ENCODE measurements at places on chromosomes 6 and 20.

DNA sequence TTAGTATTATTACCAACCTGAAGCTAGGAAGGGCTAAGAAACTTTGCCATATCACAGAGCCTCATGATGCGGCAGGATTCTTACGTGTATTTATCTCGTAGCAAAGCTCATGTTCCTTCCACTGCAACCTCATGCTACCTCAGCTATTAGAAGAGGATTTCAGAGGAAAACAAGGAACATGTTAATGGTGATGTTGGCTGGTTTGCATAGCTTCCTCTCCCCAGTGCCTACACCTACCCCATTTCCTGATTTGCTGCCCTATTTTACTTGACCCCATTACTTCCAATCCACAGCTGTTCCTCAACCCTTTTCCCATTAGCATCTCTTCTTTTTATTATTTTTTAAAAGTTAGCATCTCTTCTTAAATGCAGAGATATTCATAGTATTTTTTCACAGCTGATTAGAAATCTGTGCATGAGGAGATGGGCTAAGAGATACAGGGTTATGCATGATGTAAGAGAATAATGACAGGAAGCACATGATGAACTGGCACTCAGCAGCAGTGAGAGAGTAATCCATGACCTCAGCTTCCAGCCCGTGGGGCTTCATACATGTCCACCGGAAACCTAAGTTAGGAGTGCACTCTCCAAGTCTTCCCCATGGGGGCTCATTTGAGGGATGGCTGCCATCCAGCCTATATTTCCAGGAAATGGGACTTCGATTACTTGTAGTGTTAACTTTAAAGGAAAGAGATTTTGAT is 106.1 kb upstream of the ASF1A start:
- DNase-seq: no peak

- no peak for DNase-seq
Measured at GRCh38 chr20:51331481-51331880, 211.0 kb downstream of the NFATC2 start.

GRCh38 chr6:105997482-105997881 is 88.7 kb upstream of the PRDM1 start:
- no peak for DNase-seq

- no peak for DNase-seq
Measured at GRCh38 chr20:44485078-44485829, 9.6 kb downstream of the TTPAL start.

- no peak for DNase-seq
Measured at GRCh38 chr6:159788276-159788675, 1.1 kb downstream of the TCP1 start.

GRCh38 chr6:751765-752164 is 58.8 kb upstream of the EXOC2 start:
- DNase-seq: no peak

GRCh38 chr6:7513529-7513928 is 27.9 kb upstream of the DSP start:
- DNase-seq: no peak

DNA sequence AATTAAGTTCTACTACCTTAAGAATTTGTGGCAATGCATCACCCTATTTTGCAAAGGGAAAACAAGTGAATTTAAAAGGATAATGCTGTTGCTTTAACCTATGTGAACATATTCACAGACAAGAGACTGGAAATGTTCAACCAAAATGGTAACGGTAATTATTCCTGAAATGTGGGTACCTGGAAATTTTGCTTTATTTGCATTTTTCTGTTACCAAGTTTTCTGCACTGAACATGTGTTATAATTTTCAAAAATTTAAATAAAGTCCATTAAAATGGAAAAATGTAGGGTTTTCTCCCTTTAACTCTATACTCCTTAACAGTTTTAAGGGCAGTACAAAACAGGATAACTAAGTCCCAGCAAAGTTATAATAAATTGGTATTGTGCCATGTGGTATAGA is 66.4 kb downstream of the EPB41L2 start:
- DNase-seq: no peak

DNA sequence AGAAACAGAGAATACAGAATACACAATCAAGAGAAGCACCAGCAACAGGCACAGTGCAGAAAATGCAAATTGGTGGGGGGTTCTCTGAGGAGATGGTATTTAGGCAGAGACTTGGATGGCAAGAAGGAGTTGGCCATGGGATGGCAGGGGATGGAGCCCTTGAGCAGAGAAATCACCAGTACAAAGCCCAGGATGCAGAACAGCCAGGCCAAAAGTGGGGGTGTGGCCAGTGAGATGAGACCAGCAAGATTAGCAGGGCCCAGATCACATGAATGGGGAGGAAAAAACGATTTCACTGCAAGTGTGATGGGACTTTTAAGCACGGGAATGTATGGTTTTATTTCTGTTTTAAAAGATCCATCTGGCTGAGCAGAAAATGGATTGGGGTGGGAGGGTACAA is 63.4 kb downstream of the TRAM2 start:
- no peak for DNase-seq

GRCh38 chr6:121482004-121482693 is 46.7 kb downstream of the GJA1 start:
- no peak for DNase-seq

DNA sequence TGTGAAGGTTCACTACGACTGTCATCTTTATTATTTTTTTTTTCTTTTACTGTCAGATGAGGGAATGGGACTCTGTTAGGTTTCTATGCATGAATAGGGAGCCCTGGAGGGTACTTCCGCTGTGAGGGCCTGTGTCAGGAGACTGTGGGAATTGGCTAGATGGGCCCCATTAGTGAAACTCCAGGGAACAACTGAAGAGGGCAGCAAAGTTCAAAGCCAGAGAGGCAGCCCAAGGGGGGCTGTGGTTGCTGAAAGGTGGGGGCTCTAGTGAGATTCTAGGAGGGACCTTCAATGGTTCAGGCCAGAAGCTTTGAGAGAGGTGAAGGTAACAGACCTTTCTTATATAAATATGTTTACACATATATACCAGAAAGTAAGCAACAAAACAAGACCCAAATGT is 13.2 kb upstream of the EPB41L1 start:
- no peak for DNase-seq

- no peak for DNase-seq
Measured at GRCh38 chr6:18978337-18979128, 591.4 kb downstream of the RNF144B start.

- no peak for DNase-seq
Measured at GRCh38 chr6:14272737-14273085, 155.1 kb downstream of the CD83 start.

DNA sequence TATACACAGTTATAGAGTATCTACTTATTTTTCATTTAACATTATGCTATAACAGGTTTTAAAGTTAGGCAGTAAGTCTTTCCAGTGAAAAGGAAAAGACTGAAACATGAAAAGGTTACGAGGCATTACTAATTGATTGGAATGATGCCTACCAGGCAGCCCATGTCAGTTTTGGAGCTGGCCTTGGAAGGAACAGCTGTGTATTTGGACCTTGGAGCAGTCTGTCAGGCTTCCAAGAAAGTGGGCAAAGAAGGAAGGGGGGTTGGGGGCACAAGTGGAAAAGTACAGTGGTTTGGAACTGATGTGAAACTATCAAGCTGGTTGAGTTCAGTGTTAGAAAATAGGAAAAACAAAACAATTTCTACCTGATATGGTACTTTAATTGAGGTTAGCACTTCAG is 41.7 kb downstream of the SLC16A10 start:
- DNase-seq: no peak

DNA sequence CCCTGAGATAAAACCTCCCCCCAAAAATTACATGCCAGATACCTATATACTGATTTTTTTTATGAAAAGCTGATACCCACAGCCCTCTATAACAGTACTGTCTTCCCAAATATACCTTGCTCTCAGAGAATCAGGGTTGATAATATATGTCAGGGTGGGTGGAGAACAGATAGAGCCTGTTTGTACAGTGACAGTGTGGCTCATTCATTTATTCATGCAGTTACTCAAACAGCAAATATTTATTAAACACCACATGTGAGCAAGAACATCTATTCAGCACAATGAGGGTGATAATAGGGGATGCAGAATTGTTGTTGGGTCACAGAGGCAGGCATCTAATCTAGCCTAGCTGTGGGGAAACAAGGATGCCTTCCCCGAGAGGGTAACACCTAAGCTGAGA is 334.2 kb downstream of the MAFB start:
- no peak for DNase-seq

DNA sequence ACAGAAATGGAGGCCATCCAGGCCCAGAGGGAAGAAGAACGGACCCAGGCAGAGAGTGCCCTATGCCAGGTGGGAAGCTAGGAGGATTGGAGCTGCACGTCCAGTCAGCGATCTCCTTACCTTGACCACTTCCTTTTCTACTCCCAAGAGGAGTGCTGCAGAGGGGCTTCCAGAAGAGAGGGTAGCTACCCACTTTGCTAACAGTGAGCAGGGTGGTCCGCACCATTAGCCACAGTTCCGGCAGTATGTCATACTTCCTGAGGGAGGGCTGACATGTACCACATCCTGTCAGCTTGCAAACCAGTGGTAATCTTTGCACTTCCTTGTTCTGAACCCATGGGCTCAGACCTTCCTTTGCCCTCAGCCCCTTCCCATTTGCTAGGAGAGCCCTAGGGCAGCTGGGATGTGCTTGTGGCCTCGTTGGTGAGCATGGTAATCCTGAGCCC is 35.4 kb downstream of the CEP250 start:
- DNase-seq: no peak

DNA sequence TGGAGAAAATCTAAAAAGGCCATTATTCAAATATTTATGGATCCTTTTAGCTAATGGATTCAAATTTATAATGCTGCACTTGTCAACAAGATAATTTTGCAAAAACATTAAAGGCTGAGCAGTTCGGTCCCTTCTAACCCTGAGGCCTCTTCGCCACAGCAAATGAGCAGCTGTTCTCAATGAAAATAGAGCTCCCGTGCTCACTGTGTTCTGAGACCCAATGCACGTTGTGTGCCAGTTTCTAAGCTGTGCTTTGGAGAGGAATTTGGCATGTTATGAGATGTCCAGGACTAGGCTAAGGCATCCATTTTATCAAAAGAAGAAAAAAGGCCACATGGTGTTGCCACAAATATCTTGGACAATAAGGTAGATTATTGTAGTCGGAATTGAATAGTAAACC is 220.1 kb upstream of the TSHZ2 start:
- no peak for DNase-seq

DNA sequence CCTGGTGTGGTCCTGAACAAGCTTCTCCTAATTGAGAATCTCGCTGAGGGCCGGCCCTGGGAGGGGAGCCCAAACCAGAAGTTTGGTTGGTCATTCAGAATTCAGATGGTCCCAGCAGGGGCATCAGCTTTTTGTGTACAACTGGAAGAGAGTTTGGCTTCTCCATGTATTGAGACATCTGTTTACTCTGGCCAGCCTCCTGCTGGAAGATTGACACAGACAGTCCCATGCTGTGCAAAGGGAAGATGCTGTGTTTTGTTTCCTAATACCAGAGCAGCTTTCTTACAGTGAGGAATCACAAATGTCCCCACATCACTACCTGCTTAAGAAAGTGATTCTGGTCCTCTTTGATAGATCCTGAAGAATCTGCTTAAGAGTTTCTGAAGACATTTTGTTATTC is 97.8 kb downstream of the PLEKHG1 start:
- DNase-seq: no peak

- DNase-seq: no peak
Measured at GRCh38 chr6:3165631-3166534, 8.5 kb upstream of the TUBB2A start.

DNA sequence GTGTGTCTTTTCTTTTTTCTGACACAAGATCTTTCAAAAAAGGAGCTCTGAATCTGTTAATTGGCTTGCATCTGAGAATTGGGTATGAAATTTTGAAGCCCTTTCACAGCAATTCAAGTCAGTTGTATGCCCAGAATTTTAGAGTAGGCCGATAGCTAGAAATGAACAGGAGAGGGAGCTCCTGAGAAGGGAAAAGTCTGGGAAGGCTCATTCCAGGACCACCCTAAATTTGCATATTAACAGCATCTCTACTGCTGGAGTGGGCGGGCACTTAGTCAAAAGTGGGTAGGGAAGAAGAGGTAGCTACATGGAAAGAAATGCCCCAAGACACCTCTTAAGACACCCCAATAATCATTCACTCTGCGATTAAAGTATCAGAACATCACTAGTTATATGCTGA is 928.3 kb downstream of the TBC1D32 start:
- no peak for DNase-seq

DNA sequence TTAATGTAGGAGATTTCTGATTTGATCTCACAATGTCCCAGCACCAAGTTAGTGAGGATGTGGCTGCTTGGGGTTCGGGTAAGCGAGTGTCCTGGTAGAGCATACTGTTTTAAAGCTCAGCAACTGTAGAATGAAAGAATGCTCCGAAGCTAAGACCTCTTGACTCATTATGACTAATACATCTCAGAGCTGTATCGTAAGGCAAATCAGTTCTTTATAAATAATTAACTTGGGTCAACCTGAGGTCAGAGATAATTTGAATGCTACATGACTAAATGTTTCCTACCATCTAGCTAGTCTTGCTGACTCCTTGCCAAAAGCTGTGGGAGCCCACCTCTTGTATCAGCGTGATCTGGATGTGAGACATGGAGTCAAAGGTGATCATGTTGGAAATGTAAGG is 128.8 kb upstream of the PDE7B start:
- no peak for DNase-seq

- DNase-seq: no peak
Measured at GRCh38 chr6:144480473-144480872, 195.3 kb downstream of the UTRN start.

DNA sequence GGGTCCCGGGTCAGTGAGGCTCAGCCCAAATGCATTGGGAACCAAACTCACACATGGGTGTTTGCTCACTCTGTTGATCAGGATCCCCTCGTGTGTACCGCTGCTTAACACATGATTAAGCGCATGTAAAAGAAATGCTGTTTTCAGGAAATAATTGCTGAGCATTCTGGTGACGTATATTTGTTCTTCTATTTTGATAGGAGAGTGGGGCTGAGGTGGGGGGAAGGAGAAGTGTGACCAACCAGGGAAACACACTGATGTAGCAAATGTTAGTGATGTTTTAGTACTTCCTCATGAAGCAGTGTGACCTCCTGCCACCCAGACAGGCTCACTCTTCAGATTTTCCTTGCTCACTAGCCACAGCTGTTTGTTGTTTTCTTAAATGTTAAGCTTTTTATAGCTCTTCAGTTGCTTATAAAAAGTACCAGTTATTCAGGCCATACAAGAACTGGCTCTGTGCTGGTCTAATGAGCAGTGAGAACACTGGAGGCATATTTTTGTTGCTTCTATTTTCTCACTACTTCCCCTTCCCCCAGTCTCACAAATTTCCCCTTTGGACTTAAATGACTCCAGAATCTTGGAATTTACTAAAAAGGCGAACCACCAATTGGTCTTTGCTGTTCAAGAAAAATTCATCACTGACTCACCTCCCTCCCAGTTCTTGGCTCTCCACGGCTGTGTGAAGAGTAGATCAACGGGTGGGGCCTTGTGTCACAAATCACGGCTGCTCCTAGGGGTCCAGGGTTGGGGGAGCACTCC is 79.2 kb upstream of the BACH2 start:
- DNase-seq: no peak

- DNase-seq: no peak
Measured at GRCh38 chr6:55142610-55143009, 31.7 kb upstream of the HCRTR2 start.

DNA sequence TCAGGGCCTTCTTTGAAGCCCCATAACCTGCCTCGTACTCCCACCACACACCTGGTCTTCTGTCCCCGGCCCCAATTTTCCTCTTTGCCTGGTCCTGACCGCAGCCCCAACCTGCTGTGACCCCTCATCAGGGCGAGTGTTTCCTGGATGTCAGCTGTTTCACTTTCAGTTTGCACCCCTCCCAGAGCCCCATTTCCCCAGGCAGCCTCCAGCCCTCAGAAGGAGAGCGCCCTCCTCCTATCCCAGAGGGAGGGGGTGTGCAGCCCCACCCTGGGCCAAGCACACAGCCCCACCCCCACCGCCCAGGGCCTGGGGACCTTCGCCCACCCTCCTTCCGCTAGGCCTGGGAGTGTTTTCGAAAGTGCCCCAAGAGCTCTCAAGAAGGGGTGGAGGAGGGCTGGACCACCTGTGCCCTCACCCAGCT is 1.5 kb downstream of the BAK1 start:
- DNase-seq: no peak

Data from suprapubic skin (tissue), 4 donors.